Activated T-cell treated with anti-CD3 and anti-CD28 coated beads for 4 hours (primary cell): ENCODE measurements at places on chromosomes 6 and 20.

- no peak for DNase-seq
Observed at GRCh38 chr6:36207155-36207554, 10.6 kb downstream of the BRPF3 start.

GRCh38 chr6:34696189-34696738 lies 303 bp downstream of the ILRUN start:
- no peak for DNase-seq

DNA sequence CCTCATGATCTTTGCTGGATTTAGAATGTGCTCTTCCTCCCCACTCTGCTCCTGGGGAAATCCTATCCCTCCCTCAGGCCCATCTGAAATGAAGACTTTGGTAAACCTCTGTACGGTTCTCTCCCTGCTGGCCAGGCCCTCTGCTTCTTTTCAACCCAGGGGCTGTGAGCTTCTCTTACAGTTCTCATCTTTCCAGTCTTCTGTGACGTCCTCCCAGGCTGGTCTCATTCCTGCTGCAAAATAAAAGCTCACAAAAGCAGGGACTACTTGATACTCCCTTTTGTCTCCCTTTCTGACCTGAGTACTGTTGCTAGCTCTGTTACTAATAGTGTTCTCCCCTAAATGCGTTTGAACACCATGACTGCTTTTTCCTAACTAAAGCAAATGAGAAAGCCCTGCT lies 46.3 kb downstream of the UNC5CL start:
- DNase-seq: no peak

- no peak for DNase-seq
Observed at GRCh38 chr6:71582820-71583219, 294.2 kb downstream of the OGFRL1 start.

- no peak for DNase-seq
Observed at GRCh38 chr20:21971436-21971835, 266.0 kb downstream of the PAX1 start.

DNA sequence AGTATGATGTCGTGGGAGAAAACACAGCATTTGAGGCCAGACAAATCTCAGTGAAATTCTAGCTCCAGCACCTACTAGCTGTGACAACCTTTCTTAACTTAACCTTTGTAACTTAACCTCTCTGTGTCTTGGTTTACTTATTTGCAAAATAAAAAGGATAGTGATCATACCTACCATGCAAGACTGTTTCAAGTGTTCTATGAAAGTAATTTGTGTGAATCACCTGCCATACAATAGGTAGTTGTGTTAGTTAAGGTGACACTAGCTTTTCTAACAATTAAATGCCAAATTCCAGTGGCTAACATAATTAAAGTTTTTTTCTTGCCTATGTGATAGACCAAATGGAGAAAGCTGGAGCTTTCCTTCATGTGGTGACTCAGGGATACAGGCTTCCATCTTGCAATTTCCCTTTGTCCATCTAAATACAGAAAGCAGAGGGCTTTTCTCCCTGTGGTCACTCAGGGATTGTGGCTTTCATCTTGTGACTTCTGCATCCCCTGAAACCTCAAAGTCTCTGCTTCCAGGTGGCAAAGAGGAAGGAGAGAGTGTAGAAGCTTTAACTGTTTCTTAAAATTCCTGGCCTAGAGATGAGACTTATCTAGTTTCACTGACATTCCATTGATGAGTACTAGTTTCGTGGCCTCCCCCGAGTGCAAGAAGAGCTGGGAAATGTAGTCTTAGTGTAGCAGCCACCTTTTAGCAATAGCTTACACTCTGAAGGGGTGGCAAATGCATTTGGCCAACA lies 311.4 kb downstream of the CLIC5 start:
- DNase-seq: no peak

DNA sequence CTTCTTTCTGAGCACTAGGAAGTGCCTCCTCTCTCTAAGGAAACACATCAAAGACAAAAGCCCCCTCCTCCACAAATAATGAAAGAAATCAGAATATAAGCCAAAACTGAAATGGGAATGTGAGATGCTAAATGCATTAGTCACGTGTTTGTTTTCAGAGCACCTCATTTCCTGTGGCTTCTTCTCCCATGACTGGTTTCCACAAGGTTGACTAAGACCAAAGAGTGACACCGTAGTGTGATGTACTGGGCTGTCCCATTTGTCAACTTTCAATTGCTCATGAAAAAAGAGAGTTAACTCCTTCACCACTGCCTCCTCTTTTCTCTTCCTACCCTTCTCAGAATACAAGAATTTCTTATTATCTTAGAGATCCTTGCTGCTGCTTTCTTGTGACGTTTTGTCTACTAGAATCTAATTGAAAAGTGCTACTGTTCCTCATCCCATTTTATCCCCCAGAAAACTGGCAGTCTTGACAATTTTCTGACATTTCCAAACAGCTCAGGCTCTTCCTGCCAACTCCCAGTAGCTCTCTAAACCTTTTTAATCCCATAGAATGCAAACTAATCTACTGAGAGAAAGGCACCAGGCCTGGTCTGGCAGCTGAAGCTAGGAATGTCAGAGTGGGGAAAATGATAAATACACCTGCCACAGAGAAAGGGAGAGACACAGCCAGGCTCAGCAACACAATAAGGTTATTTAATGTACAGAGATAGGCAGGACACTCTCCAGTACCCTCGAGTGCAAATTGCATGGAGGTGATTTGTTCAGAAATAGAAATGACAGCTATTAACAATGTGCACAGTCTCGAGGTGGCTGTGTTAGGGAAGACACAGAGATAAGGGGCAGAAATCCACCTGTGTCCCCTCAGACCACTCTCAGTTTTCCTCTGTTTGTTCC lies 671.7 kb upstream of the NRSN1 start:
- DNase-seq: no peak

GRCh38 chr6:129120856-129121638 lies 238.1 kb downstream of the LAMA2 start:
- no peak for DNase-seq

GRCh38 chr6:22657352-22657980 lies 88.1 kb downstream of the HDGFL1 start:
- DNase-seq: no peak

DNA sequence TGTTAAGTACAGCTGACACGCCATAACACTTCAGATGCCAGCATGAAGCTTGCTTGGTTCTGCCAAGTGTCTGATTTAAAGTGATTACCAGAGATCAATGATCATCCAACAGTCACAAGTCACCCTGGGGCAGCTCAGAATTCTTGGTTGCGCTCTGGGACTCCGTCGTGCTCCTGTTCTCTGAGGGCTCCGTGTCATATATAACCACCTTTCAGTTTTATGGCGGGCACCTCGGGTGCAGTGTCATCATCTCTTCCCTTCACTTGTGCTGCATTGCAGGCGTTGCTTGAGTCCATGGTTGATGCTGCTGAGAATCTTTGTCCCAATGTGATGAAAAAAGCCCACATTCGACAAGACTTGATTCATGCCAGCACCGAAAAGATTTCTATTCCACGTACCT lies 101.4 kb upstream of the SCGN start:
- DNase-seq: no peak

GRCh38 chr20:45149062-45149461 lies 24.8 kb upstream of the WFDC12 start:
- DNase-seq: no peak

- DNase-seq: no peak
Observed at GRCh38 chr6:44235269-44235668, 11.6 kb upstream of the HSP90AB1 start.

DNA sequence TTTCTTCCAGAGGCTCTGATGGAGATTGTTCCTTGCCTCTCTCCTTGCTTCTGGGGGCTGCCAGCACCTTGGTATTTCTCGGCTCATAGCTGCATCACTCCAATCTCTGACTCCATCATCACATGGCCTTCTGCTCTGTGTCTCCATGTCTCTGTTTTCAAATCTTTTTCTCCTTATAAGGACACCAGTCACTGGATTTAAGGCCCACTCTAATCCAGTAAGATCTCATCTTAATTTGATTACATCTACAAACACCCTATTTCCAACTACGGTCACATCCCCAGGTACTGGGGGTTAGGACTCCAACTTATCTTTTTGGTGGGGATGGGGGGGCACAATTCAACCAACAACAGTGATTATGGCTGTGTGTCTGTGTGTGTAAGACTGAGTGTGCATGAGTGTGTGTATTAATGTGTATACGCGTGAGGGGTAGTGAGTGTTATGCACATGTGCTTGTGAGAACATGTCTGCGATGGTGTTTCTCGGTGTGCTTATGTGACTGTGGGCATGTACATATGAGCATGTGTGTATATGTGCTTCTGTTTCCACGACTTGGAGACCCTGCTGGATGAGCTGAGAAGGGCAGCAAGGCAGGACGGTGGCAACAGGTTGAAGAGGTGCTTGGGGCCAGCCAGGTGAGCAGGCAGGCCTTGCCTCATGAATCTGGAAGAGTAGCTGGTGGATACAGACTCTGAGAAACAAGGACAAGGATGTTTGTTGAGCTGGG lies 130.5 kb downstream of the MRPL14 start:
- DNase-seq: no peak

GRCh38 chr20:19958219-19958618 lies 58.9 kb upstream of the NAA20 start:
- no peak for DNase-seq

DNA sequence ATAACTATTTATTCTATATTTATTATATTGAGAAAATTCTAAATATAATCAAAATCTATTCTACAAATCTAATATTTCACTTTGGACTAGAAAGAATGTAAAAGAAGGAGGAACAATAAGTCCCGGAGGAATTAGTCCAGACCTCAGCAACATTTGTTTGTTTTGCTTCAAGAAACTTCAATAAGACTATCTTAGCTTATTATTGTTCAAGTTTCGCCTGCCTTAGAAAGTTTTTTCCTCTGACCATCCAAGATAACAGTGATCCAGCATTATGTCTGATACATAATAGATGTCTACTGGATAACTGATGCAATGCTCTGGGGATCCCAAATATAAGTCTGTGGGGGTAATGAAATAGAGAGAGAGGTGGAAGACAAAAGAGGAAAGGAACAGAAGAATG lies 28.7 kb upstream of the NT5E start:
- DNase-seq: no peak

DNA sequence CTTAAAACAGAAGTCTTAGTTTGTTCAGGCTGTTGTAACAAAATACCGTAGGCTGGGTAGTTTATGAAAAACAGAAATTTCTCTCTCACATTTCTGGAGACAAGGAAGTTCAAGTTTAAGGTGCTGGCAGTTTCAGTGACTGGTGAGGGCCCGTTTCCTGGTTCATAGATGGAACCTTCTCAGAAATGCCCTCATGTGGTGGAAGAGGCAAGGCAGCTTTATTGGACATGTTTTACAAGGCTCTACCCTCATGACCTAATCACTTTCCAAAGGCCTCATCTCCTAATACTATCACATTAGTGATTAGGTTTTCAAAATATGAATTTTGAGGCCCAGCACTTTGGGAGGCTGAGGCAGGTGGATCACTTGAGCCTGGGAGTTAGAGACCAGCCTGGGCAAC lies 2.4 kb downstream of the HEBP2 start:
- no peak for DNase-seq

- DNase-seq: no peak
Observed at GRCh38 chr6:32615885-32616532, 21.2 kb upstream of the HLA-DQA1 start.

DNA sequence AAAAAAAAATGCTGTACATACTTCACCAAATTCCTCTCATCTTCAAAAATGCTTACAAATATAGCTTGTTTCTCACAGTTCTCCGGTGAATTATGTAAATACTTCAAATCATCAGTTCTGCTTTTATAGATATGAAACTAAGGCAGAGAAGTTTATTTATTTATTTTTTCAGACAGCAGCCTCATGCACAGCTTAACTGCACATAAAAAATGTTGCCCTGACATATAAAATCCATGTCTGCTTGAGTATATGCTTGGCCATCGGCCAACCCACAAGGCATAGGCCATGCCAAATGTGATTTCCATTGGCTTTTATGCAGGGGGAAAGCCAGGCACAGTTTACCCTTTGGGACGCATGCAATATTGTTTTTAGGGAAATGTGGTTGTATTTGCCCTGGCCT lies 57.3 kb upstream of the PHACTR2 start:
- no peak for DNase-seq

DNA sequence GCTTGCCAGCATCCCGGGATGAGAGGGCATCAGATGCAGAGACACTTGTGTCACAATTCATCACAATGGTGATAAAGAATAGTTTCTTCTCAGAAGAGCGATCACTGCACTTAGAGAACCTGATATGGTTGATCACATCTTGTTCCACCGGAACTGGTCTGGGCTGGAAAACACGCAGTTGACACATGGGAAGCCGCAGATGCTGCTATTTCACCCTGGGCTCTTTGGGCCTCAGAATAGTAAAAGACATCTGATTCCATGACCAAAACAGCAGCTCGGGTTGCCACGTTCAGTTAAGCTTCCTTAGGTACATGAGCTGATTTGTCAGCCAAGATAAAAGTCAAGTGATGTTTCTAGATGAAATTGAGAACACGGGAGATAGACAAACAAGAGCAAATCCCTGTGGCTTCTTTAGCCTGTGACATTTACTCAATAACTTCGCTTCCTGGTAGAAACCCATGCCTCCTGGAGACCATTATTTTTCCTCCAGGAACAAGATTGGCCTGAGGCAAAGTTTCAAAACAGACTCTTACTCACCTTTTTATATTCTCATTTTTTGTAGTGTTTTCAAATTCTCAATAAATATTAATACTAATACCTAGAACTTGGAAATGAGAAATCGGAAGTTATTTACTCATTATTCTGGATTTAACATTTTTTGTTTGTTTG lies 59.4 kb downstream of the TRMT6 start:
- DNase-seq: no peak

GRCh38 chr20:325889-326644 lies 715 bp downstream of the SOX12 start:
- DNase-seq: peak; percentile 29

GRCh38 chr6:75149240-75149639 lies 56.6 kb downstream of the COL12A1 start:
- DNase-seq: no peak

- DNase-seq: no peak
Observed at GRCh38 chr20:54794110-54794509, 318.7 kb downstream of the DOK5 start.

GRCh38 chr6:165776691-165777090 lies 113.7 kb upstream of the PDE10A start:
- DNase-seq: no peak

DNA sequence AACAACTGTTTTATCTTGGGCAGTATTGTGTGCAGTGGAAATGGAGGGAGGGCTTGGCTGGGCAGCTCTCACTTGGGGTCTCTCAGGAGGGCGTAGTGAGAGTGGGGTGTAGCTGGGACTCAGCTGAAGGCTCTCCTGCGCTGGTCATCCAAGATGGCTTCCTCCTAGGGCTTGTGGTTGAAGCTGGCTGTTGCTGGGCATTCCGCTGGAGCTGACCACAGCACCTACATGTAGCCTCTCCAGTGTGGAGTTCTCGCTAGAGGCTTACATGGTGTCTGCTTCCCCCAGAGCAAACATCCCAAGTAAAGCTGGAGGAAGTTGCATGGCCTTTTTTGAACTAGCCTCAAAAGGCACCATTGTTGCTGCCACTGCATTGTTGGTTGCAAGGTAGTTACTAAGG lies 344.1 kb upstream of the MARCKS start:
- no peak for DNase-seq
